ENCODE measurements at places on chromosomes 13 and 19.

DNA sequence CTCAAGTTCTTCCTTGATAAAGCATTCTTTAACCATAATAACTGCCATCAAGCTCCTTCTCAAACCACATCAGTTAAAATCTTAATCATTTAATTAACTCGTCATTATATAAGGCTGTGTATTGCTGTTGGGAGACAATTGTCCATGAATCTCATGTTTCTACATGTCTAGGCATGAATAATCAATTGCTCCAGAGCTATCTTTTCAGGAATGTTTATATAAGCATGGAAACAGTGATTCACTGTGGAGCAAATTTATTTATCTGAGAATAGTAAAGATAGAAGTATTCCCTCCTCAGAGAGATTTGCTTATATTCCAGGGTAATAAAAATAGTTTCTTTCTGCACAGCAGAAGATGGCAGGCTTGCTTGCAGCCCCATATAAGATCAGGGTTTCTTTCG lies 71.1 kb downstream of the CBY2 start:
- DNase-seq = no peak

DNA sequence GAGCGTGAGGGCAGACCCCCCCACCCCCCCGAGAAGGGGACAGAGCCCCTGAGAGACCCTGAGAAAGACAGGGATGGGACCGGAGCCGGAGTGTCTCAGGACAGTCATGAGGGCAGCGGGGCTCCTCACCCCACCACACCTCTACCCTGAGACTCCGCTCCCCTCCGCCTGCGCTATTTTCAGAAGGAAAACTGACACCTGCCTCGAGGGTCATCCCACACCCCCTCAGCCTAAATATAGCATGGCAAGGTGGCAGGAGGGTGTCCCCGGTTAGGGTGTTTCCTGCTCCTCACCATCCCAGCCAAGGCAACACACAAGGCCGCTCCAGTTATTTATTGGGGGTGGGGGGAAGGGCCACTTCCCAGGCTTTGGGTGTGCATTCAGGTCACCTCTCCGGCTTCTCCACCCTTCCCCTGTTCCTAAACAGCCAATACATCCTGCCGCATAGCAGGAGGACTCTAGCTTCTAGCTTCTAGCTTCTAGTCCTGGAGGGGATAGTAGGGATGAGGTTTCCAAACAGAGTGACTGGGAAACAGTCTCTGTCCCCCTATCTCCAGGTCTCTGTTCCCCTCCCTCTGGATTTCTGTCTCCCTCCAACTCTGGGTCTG lies 1.4 kb upstream of the NTF4 start:
- DNase-seq = no peak

DNA sequence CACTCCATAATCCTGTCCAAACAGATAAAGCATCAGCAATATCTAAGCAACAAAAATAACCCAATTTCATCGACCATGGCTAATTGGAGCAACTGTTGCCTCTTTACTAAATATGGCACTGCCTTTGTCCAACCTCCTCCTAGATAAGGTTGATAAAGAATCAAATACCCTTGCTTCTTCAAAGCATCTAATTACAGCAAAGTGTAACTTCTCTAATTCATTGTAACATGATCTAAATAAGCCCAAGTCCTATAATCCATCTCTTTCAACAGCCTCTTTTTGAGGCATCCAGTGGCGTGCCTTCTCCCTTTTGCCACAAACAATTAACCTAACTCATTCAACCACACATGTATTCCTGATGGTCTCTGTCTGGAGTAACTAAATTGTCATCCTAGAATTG lies 81.7 kb upstream of the KLHL1 start:
- DNase-seq = no peak

DNA sequence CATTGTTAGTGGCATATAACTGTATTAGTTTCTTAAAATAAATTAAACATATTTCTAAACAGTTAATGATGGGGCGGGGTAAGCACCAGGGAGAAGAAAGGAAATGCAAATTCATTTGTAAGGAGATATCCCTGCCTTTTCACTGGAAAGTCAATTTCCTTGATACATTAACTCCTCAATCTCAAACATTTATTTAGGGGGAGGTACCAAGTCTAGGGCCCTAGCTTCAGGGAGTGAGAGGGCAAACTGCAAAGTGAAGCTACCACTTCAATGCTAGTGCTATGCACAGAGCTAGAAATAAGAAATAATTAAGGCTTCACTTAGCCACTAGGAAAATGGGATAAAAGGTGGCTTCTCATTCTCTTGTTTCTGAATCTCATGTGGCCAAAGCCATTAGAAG lies 115.3 kb upstream of the FNDC3A start:
- no peak for DNase-seq

DNA sequence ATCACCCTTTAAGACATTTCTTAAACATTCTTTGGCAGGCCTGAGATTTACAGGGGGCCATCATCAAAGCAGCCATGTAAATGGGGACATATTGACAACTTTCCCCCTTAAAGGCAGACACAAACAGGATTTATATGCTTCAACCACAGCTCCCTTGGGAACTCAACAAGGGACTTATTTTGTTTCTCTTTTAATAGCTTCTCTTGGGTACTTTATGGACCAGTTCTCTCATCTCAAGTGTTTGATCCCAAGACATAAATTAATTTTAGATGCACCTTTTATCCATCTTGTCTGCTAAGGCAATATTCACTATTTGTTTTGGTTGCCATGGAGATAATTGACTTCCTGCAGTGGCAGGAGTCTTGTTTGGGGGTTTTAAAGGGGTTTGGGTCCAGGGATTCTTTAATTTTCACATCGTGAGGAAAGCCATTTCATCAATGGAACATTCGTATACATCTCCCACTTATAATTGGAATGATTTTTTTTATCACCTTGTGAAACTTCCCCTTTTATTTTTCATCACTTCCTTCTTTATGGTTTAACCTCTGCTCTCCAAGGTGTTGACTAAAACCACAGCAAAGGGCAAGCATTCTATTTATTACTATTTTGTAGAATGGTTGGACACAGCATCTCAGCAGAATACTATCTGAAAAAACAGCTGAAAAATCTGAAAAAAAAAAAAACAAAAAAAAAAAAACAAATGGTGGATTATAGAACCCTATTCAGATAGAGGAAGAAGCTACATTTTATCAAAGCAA lies 726.0 kb downstream of the DIAPH3 start:
- no peak for DNase-seq

GRCh38 chr13:21979161-21979806 lies 308.4 kb downstream of the FGF9 start:
- no peak for DNase-seq
